ENCODE measurements at places on chromosomes 3 and 15.

DNA sequence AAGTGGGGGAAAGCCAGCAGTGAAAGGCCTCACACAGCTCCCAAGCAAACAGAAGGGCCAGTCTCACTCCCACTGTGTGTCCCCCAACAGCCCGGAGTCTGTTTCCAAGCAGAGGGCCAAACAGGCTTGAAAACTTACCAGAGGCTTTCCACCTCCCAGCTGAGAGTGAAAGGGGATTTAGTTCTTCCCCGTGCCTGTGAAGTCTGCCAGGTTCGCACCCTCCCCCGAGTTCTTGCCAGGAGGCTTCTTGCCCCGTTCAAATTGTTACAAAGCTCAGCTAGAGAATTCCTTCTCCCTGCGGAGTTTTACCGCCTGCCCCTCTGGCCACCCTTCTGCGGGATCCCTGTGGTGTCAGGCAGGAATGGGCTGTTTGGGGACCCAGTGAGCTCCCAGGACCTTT is 68.0 kb upstream of the WNT7A start:
- no peak for DNase-seq

GRCh38 chr3:17352620-17353019 is 389.8 kb downstream of the TBC1D5 start:
- DNase-seq, result no peak

GRCh38 chr3:74617776-74618175 is 3.3 kb upstream of the CNTN3 start:
- no peak for DNase-seq

GRCh38 chr3:132721479-132722164 is 587 bp downstream of the NPHP3 start:
- no peak for DNase-seq

DNA sequence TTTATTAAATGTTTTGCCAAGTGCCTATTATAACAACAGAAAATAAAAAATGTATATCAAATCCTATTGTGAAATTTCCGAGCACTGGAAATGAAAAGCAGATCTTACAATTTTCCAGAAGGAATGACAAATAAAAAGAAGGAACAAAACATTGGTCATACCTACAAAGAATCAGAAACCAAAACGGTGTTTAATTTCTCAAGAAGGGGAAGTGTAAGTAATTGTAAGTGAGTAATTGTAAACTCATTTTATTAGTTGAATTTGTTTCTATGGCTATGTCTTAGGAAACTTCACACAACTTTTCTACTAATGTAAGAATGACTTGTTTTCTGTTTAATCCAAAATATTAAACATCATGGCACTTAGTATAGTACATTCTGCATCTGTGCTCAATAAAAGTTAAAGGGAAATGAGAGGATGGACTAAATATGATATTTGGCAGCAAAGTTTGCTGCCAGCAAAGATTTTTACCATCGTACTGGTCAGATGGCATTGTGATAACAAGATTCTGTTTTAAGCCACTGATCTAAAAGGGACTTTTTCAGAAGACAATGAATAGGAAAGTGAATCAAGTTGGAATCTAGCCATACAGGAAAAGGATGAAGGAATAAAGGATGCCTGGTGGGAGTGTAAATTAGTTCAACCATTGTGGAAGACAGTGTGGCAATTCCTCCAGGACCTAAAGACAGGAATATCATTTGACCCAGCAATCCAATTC is 232.4 kb downstream of the NFKBIZ start:
- no peak for DNase-seq

GRCh38 chr15:49734831-49735508 is 114.1 kb downstream of the DTWD1 start:
- no peak for DNase-seq

DNA sequence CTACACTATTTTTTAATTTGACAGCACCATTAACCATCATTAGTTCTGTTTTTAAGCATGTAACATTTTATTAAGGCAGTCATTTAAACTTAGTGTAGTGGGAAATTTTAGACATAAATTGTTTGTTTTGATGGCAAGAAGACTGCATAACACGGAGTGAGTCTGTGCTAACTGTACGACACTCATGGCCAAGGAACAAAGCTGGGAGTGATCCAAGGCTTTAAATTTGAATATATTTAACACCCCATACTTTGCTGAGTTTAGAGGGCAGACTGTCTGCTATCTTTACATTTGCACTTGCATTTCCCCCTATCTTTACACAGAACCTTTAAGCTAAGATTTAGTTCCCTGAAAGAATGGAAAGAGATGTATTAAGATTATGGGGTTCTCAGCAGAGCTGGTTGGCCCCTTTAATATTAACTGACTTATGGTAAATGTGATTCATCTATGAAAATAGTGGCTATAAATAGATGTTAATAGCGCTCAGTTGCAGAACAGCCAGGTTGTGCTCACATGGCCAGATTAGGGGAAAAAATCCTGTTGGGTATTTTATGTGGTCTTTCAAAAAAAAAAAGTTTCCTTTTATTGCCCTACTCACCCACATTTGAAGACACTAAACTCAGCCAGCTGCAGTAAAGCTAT is 120.7 kb downstream of the CMSS1 start:
- DNase-seq, result no peak

DNA sequence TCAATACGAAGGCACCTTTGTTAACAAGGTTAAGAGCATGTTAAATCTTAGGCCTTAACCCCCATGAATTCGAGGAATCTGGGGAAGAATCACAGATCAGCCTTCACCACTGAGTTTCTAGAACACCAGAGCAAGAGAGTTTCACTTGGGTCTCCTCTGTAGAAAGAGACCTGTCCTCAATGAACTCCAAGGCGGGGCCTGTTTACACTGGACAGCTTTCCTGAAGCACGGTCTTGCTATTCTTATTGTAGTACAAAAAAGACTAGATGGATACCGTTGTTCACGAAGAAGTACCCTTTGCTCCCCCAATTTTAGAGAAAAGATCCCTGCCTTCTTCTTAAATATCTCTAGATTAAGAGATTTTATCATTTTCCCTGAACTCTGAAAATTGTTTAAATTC is 64.9 kb downstream of the USF3 start:
- DNase-seq, result no peak

GRCh38 chr3:52041118-52041731 is 15.1 kb downstream of the DUSP7 start:
- DNase-seq, result no peak

- no peak for DNase-seq
Observed at GRCh38 chr15:33675246-33675645, 293.1 kb upstream of the CHRM5 start.

- no peak for DNase-seq
Observed at GRCh38 chr15:78999636-79000035, 54.8 kb upstream of the CTSH start.

DNA sequence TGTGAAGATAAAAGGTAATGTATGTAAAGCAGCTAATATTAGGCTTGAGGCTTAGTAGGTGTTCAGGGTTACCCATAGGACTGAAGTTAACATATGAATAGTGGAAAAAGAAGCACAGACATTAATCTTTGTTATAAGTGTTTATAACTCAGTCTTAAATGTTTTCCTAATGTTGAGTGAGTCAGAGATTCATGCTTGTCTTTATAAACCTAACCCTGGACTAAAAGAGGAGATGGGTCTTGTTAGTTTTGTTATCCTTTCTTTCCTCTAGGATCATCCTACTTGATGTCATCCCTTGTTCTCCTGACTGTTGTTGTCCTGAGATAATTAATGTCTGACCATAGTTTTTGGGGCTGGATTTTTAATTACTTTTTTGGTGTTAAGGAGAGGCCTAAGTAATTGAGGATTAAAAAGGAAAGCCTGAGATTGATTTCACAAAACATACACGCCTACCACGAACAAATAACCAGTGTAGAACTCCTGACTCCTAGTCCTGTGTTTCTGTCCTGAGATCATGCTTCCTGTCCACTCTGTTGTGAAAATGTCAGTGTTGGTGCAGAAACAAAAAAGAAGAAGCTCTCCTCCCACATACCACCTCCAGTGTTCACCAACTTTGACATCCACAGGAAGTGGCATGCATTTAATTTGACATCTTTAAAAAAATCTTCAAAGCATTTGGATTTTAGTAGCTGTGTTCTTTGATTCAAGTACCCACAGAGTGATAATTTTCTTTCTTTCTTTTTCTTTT is 8.4 kb downstream of the MITF start:
- no peak for DNase-seq

GRCh38 chr3:127606981-127607595 is 8.9 kb downstream of the MCM2 start:
- no peak for DNase-seq

DNA sequence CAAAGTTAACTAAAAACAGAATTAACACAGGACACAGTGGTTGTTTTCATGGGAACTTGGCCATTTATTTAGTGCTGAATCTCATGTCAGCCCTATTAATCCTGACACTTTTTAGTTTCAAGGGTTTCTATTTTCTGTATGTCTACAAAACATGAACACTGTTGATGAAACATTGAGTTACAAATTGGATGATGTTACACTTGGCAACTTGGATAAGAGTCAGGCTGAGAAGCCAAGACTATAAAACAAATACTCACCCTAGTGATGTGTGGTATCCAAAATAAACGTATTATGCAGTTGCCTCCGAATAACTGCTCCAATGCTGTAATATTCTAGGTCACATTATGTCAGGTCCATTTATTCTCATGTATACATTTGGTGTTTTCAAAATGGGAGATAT is 349.6 kb downstream of the ZIC1 start:
- DNase-seq, result no peak

- DNase-seq, result no peak
Observed at GRCh38 chr15:44654858-44655257, 8.6 kb downstream of the SPG11 start.

DNA sequence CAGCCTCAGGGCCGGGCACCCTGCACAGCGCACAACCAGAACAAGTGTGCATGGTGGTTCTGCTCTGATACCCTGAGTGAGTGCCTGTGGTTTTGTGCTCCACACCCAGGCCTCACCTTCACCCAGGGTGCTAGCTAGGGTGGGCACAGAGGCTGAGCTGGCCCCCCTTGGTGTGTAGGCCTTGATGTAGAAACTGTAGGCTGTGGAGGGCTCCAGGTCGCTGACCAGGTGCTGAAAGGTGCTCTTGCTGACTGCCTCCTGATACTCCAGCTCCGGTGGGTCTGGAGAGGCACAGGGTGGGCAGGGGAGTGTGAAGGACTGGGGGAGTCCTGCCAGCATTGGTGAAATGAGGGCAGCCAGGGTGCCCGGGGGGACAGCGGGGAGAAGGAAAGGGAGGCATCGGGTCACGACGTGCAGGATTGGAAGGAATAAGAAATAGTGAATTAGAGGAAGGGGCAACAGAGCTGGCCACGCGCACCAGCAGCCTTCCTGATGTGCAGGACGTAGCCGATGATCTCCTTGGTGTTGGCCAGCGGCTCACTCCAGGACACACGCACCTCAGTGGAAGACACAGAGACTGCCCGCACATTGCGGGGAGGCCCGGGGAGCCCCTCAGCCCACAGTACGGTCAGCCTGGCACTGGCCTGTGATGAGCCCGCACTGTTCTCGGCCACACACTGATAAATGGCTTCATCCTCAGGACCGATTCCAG is 26.6 kb downstream of the RNU5B-1 start:
- DNase-seq, result no peak

DNA sequence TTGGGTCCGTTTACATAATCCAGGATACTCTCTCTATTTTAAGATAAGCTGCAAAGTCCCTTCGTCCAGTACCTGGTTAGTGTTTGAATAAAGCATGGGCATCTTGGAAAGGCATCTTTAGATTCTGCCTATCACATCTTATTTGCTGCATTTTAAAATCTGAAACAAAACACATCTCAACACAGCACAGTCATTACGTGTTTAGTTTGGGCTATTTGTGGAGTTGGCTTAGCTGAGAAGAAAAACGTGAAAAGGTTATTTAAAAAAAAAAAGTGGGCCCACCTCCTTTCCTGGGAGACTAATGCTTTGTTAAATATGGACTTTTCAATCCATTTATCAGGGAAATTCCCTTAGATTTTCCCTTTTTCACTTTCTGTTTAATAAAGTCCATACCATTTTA is 174.5 kb upstream of the WNT5A start:
- DNase-seq, result no peak

DNA sequence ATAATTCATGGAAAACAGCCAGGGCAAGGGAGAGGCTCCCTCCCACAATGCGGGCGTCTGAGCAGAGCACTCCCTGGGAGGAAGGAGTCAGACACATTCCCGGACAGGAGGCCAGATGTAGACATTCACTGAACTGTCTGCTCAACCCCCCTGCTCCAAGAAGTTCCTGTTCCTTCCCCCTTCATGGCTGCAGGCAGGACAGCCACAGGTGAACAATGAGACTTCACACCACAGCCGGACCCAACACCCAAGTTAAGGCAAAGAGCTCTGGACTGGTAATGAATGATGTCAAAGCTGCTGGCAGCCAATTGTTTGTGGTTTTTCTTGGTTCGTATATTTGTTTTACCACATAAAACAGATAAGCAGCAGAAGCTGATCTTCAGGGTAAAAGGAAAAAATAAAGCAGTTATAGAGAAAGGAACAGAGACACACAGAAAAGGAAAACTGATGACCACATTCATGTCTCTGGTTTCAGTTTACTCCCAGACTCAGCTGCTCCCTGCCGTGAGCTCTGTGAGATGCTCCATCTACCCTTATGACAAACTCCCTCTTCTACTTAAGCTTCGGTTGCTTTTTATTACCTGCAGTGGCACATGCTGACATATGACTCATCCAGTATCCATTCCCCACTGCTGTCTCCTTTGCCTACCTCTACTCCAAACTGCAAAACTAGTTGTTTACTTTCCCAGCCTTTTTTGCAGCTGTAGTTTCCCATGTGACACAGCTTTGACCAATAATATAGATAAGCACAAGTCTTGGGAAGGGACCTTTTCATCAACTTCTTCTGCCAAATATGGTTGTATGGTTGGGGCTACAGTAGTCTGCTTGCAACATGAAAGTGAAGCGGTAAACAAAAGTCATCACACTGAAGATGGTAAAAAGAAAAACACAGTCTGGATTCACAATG is 33.1 kb downstream of the DZIP1L start:
- DNase-seq, result no peak

GRCh38 chr15:98799461-98800390 is 151.4 kb downstream of the IGF1R start:
- peak; percentile 13 for DNase-seq
